SK-N-MC (cell line): ENCODE measurements at places on chromosomes 1 and 21.

- DNase-seq: no peak
These were observed 5.7 kb downstream of the MYBPH start for GRCh38 chr1:203169770-203170520.

DNA sequence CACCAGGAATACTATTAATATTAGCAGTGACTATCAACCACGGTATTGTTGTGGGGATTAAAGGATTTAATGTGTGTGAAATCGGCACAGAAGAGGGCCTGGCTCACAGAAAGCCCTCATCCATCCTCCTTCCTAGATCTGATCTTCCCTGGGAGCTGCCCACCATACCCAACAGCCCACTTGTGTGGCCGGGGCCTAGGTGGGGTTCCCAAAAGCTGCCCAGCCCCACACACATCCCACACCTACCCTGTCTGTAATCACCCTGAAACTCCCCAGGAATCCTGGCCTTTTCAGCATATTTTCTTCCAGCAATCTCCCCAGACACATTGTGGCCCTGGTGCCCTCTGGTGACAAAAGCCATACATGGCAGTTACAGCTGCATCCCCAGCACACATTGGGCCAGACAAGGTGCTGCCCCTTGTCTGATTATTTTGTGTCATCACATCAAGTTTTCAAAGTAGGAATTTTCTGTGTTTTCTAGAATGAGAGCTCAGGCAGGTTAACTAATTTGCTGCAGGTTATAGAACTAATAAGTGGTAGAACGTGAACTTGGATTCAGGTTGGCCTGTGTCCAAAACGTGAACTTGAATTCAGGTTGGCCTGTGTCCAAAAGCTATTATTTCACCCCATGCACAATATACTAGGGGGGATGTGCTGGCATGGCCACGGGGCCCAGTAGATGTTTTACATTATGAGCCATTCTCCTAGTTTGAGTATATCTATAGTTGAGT, 5.3 kb upstream of the SLC6A9 start:
- peak; percentile 42 for DNase-seq

- DNase-seq: no peak
These were observed 20.5 kb upstream of the SIPA1L2 start for GRCh38 chr1:232650418-232650817.

DNA sequence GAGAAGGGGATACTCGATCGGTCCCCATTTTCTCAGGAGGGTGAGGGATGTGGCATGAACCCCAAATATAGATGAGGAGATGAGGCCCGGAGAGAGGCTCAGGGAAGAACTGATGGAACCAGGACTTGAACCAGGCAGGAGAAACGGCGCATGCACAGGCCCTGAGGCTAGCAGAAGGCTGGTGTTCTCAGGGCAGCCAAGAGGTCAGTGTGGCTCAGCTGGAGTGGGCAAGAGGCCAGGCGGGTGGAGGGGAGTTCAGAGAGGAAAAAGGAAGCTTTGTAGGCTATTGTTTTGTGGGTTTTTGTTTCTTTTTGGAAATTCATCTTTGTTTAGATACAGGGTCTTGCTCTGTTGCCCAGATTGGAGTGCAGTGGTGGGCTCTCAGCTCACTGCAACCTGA, 122.0 kb downstream of the LACTBL1 start:
- no peak for DNase-seq

DNA sequence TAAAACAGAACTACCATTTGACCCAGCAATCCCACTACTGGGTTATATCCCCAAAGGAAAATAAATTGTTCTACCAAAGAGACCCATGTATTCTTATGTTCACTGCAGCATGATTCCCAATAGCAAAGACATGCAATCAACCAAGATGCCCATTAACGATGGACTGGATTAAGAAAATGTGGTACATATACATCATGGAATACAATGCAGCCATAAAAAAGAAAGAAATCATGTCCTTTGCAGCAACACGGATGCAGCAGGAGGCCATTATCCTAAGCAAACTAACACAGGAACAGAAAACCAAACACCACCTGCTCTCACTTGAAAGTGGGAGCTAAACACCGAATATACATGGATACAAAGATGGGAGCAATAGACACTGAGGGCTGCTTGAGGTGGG, 44.2 kb downstream of the SLC35D1 start:
- DNase-seq: no peak

DNA sequence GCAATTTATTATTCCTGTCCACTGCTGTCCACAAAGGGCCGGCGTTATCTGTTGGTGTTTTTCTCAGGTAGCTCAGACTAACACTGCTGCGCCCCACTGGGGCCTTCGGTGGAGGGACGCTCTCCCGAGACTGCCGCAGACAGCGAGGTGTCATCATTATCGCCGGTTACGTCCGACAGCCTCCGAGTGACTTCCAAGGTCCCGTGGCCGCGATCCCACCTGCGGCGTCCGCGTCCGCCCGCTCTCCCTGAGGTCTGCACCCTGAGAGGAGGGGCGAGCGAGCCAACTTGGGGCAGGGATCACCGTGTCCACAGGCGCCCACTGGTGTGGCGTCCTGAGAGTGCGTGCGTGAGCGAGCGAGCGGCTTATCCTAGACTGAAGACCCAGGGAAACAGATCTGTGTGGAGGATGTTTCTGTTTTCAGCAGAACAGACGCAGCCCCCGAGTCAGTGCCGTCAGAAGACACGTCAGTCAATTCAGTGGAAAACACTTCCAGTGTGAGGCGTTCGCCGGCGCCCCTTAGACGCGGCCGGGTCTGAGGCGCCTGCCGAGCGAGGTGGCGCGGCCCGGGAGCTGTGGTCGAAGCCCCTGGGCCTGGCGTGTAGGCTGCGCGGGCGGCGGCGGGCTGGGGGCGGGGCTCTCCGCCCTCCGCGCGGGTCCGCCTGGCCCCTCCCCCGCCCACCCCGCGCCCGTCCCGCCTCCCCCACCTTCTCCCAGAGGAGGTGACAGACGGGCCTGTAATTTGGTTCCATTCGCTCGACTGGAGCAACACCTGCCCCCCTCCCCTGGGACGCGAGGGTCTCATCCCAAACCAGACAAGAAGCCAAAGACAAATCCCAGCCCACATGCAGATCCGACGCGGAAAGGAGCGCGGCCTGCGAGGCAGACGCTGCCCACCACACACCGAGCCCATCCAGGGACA, 12.6 kb downstream of the NHLH2 start:
- DNase-seq: no peak

- no peak for DNase-seq
These were observed 59.6 kb downstream of the XPR1 start for GRCh38 chr1:180691322-180691913.

DNA sequence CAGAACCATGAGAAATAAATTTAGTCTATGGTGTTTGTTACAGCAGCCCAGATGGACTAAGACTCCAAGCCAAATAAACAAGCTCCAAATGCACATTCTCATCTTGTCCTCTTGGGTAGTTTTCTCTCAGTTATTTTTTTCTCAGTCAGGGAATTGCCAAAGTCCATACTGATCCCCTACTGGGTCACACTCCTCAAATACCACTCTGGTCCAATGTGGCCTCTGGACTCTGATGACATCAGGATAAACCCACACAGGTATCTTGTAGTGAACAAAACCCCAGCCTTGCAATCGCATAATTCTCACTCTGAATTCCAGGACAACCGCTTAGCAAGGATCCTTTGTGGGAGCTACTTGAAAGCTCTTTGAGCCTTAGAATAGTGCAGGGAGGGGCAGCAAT, 248.4 kb upstream of the JUN start:
- DNase-seq: no peak

DNA sequence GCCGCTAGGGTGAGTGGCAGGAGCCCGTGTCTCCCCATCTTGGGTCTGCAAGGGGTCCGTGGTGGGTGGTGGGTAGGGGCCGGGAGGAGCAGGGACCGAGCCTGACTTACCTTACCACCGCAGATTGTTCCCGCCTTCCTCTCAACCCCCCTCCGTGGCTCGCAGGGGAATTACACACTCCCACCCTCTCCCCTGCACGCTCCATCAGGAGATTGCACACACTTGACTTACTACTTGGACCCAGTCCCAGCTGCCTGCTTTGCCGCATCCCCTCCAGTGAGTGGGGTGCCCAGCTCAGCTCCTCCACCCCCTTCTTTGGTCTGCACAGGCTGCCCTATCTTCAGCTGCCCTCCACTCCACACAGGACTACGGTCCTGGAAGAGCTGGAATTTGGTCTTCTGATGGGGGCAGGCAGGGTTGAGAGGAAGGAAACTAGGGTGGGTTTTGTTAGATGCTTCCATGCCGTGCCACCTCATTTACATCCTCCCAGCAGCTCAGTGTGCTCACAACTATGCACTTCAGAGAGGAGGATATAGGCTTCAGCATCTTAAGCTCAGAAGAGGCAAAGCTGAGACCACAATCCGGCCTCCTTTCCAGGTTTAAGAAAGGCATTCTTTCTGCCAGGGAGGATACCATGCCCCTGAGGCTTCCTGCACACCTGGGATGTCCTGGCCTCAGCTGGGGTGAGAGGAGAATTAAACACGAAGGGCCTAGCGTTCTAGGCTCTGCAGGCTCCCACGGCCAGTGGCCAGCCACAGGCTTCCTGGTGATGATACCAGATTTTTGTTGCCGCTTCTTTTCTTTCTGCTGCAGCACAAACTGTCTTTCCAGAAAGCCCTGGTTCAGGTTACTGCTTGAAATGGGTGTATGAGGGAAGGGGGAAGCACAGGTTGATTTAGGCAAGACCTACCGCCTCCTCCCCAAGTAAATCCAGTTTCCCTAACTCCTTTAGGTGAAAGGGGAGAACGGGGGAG, 2.3 kb downstream of the KCNC4 start:
- no peak for DNase-seq

DNA sequence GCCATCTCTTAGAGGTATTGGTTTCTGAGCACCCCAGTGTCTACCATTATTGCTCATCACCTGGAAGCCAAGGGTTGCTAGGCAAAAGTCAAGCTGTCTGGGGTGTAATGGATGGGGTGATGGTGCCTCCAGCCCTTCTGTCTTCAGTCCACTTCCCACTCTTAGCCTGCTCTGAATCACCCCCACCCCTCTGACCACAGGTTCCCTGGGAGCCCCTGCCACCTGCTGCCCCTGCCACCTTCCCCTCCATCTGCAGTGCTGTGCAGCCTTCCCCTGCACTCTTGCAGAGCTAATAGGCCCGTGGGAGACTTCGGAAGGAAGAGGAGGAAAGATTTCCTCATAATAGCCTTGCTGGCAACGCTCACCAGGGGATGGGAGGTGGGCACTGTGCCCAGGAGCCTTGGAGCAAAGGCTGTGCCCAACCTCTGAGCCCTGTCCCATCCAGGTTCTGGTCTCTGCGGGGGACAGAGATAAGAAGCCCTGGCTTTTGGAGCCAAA, 35.5 kb downstream of the CAPN2 start:
- DNase-seq: no peak
